ENCODE measurements at places on chromosomes 5 and 9.

DNA sequence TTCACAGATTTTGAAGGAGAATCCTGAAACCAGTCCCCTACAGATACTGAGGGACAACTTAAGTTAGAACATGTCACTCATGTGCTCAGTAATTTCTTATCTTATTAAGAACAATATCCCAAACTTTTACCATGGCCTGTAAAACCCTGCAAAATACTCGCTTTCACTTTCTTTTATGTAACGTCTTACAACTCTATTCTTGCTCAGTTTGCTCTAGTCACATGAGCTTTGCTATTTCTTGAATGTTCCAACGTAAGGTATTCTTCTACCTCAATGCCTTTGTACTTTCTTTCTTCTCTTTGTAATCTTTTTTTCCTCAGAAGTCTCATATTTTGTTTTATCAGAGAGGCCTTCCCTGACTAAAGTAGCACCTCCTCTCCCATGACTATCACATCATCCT is 14.1 kb downstream of the TMEM38B start:
- DNase-seq = no peak

GRCh38 chr5:163565492-163565891 is 60.1 kb downstream of the MAT2B start:
- DNase-seq = no peak

DNA sequence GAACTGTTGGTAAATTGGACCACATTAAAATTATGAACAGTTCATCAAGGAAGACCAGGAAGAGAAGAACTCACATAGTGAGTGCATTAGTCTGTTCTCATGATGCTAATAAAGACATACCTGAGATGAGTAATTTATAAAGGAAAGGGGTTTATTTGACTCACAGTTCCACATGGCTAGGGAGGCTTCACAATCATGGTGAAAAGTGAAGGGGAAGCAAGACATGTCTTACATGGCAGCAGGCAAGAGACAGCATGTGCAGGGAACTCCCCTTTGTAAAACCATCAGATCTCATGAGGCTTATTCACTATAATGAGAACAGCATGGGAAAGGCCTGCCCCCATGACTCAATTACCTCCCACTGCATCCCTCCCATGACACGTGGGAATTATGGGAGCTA is 135.9 kb upstream of the MAN2A1 start:
- DNase-seq = no peak

GRCh38 chr5:72296256-72296655 is 23.8 kb downstream of the MRPS27 start:
- DNase-seq = no peak

GRCh38 chr5:93620487-93621326 is 37.7 kb downstream of the NR2F1 start:
- no peak for DNase-seq

DNA sequence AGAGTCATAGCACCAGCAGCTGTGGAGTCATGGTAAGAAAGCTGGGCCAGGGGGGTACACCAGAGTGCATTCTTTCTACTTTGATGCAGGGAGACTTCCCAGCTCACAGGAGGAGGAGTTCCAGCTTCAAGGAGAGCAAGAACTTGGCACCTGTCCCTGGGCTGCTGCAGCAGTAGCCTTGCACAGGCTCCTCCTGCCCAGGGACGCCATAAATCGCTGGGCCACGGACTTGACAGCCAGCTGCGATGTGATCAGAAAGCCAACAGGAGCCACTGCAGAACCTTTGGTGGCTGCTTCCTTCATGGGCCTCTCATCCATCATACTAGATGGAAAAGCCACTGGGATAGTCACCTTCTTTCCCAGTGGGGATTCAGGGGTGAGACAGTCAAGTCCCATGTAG is 234.7 kb downstream of the NMUR2 start:
- DNase-seq = no peak

DNA sequence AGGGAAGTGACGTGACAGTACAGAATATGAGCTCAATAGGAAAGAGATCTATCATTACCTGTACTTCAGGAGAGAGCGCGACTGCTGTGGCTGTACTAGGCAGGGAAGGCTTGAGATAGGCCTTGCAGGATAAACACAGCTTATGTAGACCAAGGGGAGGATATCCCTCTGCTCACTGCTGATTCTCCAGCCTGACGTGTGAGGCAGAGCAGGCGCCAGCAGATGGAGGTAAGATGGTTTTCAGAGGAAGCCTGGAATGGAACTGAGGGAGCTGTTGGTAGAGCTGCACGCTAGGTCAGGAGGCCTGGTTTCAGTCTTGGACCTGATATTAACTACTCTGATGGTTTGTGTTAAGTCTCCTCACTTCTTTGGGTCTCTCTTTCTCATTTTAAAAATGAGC is 291.4 kb downstream of the YTHDC2 start:
- no peak for DNase-seq

- DNase-seq = no peak
Observed at GRCh38 chr9:16133556-16134227, 580.8 kb downstream of the CCDC171 start.

DNA sequence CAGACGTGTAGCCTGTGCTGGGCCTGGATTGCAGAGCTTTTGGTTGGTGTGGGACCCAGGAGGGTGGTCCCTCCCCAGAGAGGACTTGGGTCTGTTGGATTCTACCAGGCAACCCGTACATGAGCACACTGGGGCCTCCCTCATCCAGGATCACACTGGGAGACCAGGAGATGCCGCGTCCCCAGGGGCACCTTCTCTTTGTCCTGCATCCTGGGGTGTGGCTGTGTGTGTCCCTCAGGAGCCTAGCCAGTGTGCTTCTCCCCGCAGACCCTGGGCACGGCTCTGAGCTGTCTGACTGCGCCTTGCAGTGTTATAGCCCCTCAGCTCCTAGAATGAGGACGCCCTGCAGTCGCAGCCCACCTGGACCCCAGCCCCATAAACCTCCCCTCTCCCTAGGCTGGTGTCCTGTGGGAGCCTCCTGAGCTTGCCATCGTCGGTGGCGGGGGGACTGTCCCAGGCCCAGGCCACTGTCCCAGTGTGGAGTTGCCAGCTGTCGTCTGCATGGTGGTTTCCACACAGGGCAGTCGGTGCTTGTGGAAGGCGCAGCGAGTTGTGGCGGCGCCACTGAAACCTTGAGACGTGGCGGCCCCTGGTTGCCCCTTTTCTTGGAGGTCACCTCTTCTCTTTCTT is 27.6 kb downstream of the CEP72 start:
- DNase-seq = no peak

- no peak for DNase-seq
Observed at GRCh38 chr9:92645041-92645440, 24.9 kb downstream of the IPPK start.

- DNase-seq = no peak
Observed at GRCh38 chr5:177307544-177308363, 3.9 kb downstream of the MXD3 start.

GRCh38 chr9:6199596-6199995 is 16.0 kb upstream of the IL33 start:
- DNase-seq = no peak

DNA sequence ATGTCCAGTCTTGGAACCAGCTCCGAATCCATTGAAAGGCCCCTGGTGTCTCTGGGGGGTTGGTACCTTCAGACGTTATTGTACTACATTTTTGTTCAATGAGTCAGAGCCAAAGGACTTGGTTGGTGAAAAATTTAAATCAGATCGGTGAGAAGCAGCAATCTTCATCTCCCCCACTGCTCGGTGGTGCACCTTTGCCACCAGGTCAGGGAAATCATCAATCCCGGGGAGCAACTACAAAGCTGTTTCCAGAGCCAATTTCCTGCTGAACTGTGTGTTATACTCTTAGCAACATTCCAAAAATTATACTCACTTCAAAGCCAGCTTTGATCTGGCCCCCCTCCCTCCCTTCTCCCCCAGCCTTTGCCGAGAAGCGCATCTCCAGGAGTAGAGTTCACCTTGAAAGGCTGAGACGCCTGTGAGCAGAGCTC is 375.2 kb upstream of the WWC1 start:
- no peak for DNase-seq

- no peak for DNase-seq
Observed at GRCh38 chr9:126337729-126338372, 11.2 kb downstream of the MVB12B start.

GRCh38 chr5:64814073-64814472 is 45.3 kb downstream of the CWC27 start:
- DNase-seq = no peak

GRCh38 chr5:139797335-139797734 is 1.7 kb downstream of the PSD2 start:
- no peak for DNase-seq

DNA sequence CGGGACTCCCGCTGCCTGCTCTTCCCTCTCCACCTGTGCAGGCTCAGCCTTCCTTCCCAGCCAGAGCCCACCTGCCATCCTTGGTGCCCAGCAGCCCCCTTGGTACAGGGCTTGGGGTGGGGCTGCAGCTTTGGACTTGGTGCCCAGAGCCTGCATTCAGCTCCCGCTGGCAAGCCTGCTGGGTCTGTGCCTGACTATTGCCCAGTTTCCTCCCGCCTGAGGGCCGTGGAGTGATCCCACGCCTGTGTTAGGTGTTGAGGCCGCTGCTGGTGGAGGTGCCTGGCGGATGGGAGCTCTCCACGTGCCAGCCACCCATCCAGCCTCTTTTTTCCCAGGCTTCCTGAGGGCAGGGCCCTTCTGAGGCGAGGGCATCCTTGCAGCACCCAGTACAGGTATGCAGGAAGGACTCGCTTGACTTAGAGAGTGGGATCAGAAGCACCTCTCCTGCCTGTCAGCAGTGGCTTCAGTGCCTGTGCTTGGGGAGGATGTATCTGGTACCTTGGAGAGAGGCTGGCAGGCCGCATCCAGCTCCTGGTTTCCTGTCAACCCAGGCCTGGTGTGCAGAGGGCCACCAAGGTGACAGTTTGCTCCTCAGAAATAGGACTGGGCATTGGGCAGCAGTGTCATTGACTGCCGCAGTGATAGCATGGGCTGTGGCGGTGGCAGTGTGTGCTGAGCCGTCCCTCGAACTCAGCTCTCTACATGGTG is 7.8 kb downstream of the RXRA start:
- DNase-seq = no peak

DNA sequence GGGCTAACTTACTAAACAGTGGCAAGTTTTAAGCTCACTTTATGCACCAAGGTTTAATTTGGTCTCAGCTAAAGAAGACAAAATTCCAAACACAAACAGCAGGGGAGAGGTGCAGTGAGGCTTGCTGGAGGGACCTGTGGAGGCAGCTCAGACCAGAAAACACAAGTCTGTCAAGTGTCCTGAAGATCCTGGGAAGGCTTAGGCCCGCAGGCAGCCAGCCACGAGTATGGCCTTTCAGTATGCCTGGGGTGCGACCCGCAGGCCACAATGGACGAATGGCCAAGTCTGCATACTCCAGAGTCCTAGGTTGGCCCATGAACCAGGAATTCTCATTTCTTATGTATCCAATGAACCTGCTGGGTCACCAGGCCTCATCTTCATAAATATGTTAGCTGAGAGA is 9.3 kb downstream of the CCNI2 start:
- DNase-seq = no peak

GRCh38 chr9:128358090-128358489 is 13.1 kb upstream of the URM1 start:
- no peak for DNase-seq

- no peak for DNase-seq
Observed at GRCh38 chr5:32392039-32392438, 52.5 kb downstream of the ZFR start.

GRCh38 chr9:34463098-34463900 is 4.7 kb downstream of the DNAI1 start:
- no peak for DNase-seq

GRCh38 chr9:20477940-20478620 is 144.2 kb downstream of the MLLT3 start:
- DNase-seq = no peak

DNA sequence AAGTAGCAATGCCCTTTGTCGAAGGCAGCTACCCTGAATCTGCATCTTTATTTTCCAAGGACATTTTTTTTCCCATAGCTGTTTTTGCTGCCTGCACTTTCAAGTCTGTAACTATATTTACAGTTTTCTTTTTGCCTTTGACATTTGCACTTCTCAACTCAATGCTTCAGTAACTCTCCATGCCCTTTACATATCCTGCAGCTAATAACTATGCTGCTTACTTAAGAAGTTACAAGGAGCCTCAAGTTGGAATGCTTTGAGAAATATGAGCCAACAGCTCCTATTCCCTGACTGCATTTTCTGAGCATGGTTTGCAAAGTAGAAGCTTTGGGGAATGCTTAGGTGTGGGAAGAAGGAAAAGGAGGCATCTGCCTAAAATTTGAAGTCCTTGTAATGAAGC is 194.8 kb upstream of the TRPC7 start:
- DNase-seq = no peak

DNA sequence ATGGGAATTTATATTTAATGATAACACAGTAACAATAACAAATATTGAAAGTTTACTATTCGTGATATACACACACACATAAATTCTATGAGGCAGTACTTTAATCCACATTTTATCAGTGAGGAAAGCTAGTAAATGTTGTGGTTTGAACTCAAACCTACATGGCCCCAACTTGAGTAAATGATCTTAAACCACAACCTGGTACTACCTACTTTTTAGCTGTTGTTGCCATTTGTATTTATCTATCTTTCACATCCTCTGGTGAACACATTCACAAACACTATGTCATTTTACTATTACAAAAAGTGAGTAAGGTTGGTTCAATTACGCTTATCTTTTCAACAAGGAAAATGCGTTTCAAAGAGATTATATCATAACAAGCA is 186.1 kb downstream of the SMC2 start:
- DNase-seq = no peak

DNA sequence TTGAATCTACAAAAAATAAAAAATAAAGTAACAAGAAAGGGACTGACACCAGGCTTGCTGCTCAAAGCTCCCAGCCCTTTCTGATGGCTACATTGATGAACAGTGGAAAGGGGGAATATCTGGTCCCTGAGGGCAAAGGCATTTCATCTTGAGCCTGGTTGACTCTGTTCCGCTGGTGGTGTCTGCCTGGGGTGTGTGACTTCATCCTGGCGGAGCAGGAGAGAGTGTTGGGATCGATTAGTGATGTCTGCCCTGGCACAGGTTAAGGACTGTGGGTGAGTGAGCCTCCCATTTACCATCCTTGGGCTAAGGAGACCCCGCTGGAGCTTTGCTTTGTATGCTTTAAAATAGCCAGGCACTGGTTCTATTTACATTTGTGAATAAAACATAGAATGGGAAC is 56.9 kb upstream of the ASS1 start:
- no peak for DNase-seq

GRCh38 chr9:117116084-117116483 is 298.8 kb downstream of the ASTN2 start:
- DNase-seq = no peak

DNA sequence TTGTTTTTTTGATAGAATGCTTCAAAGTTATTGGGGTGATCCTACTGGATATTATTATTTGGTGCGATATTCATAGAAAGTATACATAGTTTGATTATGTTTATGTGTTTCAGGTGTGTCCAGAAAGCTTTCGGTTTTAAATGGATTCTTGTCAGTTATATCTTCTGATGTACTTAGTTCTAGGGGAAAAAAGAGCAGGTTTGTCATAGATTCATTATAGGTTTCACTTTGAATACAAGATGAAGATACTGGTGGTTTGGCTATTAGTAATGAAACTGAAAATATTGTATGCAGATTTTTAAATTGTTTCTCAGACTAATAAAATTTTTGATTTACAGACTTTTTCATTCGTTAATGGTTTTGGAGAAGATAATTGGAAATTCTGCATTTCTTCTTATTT is 98.9 kb downstream of the MAN2A1 start:
- no peak for DNase-seq

- no peak for DNase-seq
Observed at GRCh38 chr5:32752411-32752810, 41.3 kb downstream of the NPR3 start.

All from stimulated activated CD4-positive, alpha-beta T cell treated with anti-CD3 and anti-CD28 coated beads, Interleukin-1b, Interleukin-23, amount 100 ng/mL, for 1 hour (primary cell).